ENCODE measurements at places on chromosomes 16 and 17.

- H3K4me3 ChIP-seq: no peak overlapping the region
- H3K27ac ChIP-seq: no peak overlapping the region
- no peak for DNase-seq
- no peaks in the 10 kb centered on the region for H3K27me3 ChIP-seq
- no peaks in the 10 kb centered on the region for H3K4me1 ChIP-seq
- no peaks in the 10 kb centered on the region for H3K36me3 ChIP-seq
Measured at GRCh38 chr17:10815319-10815718, 11.4 kb upstream of the TMEM238L start.

DNA sequence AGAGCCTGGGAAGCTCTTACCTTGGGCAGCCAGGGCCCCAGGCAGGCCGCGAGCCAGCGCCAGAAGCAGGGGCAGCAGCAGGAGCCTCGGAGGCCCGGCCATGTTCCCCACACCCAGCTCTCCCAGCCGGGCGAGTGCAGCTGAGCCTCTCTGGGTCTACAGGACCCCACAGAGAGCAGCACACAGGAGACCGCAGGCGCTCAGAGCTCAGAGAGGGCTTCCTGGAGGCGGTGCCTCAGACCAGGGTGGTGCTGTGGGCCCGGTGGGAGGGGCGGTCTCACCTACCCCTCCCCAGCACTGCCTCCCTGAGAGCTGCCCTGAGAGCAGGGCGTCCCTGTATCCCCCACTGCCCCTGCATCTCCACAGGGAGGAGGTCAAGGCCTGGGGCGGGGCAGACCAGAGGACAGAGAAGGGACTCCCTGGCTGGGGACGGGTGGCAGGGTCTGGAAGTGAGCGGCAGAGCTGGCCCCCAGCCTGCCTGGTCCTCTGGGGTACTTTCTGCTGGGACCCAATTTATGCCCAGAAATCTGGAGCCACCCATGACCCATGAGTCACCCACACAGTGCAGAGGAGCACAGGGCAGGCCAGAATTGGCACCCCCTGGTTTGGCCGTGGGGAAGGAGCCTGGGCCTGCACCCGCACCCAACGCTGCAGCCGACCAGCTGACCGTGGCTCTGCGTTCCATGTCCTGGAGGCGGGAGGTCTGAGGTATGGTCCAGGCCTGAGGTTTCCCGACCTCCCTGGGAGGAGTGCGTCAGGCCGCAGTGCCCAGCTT, at the start of gene CD7:
Gene CD7 (minus strand): TSS at position 215 of the 775 bp plus-strand sequence. CDS start 113 bp downstream, at position 102.
- peaks cover 16% of the 10 kb centered on the region for H3K36me3 ChIP-seq
- no peaks in the 10 kb centered on the region for H3K27me3 ChIP-seq
- peak within 1 kb of the TSS; percentile 95 for H3K4me3 ChIP-seq
- peak; percentile 62 for DNase-seq
- H3K4me1 ChIP-seq: peaks cover 10% of the 10 kb centered on the region

DNA sequence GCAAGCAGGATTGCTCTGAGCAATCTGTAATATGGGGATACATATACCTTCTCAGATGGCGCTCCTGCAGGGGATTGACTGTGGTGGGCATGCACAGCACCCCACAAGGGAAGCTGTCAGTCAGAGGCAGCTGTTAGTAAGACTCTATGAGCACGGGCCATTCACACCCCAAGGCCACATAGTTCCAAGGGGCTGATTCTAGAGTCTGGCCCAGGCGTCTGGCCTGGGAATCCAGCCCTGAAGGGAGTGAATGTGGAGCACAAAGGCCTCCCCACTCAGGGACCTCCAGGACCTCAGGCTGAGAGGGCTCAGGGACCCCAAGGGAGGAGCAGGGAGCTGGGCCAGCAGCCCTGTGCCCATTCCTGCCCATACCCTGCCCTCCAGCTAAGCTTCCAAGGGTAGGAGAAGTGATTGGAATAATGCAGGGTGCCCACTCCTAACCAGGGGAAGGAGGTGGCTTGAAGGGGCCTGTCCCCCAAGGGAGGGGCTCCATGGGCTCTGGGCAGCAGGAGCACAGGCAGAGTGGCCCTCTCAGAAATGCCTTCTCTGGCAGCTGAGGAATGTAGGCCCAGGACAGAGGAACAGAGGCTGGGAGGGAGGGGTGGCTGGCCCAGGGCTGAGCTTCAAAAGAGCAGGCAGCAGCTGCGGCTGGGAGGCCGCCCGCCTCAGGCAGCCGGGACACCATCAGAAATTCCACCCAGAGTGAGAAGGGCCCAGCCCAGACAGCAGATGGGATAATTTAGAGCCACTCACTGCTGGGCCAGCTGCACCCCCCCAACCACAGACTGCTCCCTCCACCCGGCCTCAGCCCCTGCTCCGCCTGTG, 48.9 kb upstream of the MRPS23 start:
- no peaks in the 10 kb centered on the region for H3K27me3 ChIP-seq
- H3K4me1 ChIP-seq: peaks cover 2% of the 10 kb centered on the region
- no peak for DNase-seq
- H3K27ac ChIP-seq: no peak overlapping the region
- H3K36me3 ChIP-seq: no peaks in the 10 kb centered on the region

DNA sequence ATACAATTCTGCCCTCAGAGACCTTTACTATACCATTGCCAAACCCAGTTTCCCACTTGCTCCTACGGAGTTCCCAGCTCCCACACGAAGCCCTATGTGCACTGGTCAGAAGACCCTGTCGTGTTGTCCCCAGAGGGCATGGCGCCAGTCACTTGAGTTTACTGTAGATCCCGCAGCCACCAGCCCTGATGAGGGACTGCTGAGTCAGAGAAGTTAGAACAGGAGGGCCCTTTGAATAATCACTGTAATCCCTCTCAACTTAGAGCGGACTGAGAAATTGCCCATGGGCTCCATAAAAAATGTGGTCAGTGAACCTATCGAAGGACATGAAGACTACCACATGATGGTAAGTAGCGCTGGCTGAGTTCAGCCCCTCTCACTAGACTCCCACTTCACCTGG, 9.2 kb downstream of the UBFD1 start:
- no peaks in the 10 kb centered on the region for H3K27me3 ChIP-seq
- no peak for DNase-seq
- no peaks in the 10 kb centered on the region for H3K4me1 ChIP-seq
- H3K27ac ChIP-seq: no peak overlapping the region

DNA sequence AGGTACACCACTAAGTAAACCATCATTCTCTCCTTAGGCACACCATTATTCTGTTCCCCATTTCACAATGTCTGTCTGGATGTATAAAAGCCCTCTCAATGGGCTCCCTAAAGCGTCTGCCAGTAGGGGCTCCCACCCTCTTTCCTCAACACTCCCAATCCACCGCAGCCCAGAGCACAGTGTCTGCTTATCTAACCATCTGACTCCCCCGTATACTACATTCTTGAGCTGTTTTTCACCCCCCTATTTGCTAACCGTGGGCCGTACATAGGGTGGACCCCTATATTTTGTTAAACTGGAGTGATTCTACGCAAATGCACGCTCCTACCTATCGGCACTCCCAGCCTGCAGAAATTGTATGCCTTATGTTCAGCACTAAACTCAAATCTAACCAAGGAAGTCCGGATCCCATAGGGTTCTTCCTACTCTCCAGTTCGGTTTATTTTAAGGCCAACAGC, 685 bp upstream of the PSMD3 start:
- peaks cover 13% of the 10 kb centered on the region for H3K36me3 ChIP-seq
- H3K4me1 ChIP-seq: peaks cover 13% of the 10 kb centered on the region
- H3K4me3 ChIP-seq: peak overlapping the region; percentile 62
- no peaks in the 10 kb centered on the region for H3K27me3 ChIP-seq
- no peak for DNase-seq

- H3K27me3 ChIP-seq: peaks cover 44% of the 10 kb centered on the region
- no peak for DNase-seq
- no peak overlapping the region for H3K4me3 ChIP-seq
- H3K36me3 ChIP-seq: no peaks in the 10 kb centered on the region
- no peaks in the 10 kb centered on the region for H3K4me1 ChIP-seq
Measured at GRCh38 chr17:36856222-36856621, 81.1 kb upstream of the LHX1 start.

GRCh38 chr17:80762076-80762475, 217.4 kb downstream of the RPTOR start:
- no peaks in the 10 kb centered on the region for H3K36me3 ChIP-seq
- H3K4me1 ChIP-seq: peaks cover 66% of the 10 kb centered on the region
- peak overlapping the region; percentile 57 for H3K27ac ChIP-seq
- no peaks in the 10 kb centered on the region for H3K27me3 ChIP-seq
- no peak for DNase-seq

DNA sequence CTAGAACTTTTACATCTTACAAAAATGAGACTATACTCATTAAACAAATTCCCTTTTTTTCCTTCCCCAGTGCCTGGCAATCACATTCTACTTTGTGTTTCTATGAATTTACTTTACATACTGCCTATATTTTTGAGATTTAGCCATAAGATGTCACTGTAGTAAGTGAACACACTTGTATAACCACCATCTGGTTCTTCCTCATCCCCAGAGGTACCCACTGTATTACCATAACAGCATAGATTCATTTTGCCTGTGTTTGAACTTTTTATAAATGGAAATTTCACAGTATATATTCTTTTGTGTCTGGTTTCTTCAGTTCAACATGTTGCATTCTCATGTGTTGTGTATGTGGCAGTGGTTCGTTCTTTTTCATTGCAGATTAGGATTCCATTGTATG, 15.8 kb downstream of the CYB5B start:
- no peaks in the 10 kb centered on the region for H3K36me3 ChIP-seq
- H3K4me3 ChIP-seq: no peak overlapping the region
- H3K27me3 ChIP-seq: no peaks in the 10 kb centered on the region

- H3K27ac ChIP-seq: no peak overlapping the region
- no peak overlapping the region for H3K4me3 ChIP-seq
- H3K4me1 ChIP-seq: no peaks in the 10 kb centered on the region
Measured at GRCh38 chr17:81126281-81127132, 38.8 kb upstream of the PVALEF start.

- no peak overlapping the region for H3K4me3 ChIP-seq
- H3K36me3 ChIP-seq: peaks cover 14% of the 10 kb centered on the region
- H3K4me1 ChIP-seq: peaks cover 46% of the 10 kb centered on the region
- no peak overlapping the region for H3K27ac ChIP-seq
- peaks cover 5% of the 10 kb centered on the region for H3K27me3 ChIP-seq
Measured at GRCh38 chr16:88809068-88809675, 2.6 kb downstream of the APRT start.

DNA sequence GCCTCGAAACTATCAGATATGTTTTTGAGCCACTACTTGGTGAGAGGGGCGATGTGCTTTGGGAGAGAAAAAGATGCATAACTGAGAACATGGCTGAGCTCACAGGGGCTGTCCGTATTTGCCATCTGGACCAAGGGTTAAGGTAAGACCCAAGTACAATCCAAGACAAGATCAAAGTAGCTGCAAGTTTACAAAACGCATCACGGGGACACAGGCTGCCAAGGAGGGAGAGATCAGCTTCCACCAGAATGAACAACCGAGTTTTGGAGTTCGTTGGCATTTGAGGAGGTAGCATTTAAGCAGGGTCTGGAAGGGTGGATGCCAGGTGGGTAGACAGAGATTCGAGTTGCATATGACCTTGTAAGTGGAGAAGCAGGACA, 2.2 kb downstream of the PITPNC1 start:
- H3K4me3 ChIP-seq: peak overlapping the region; percentile 82
- H3K27ac ChIP-seq: peak overlapping the region; percentile 73
- no peaks in the 10 kb centered on the region for H3K27me3 ChIP-seq
- no peak for DNase-seq

DNA sequence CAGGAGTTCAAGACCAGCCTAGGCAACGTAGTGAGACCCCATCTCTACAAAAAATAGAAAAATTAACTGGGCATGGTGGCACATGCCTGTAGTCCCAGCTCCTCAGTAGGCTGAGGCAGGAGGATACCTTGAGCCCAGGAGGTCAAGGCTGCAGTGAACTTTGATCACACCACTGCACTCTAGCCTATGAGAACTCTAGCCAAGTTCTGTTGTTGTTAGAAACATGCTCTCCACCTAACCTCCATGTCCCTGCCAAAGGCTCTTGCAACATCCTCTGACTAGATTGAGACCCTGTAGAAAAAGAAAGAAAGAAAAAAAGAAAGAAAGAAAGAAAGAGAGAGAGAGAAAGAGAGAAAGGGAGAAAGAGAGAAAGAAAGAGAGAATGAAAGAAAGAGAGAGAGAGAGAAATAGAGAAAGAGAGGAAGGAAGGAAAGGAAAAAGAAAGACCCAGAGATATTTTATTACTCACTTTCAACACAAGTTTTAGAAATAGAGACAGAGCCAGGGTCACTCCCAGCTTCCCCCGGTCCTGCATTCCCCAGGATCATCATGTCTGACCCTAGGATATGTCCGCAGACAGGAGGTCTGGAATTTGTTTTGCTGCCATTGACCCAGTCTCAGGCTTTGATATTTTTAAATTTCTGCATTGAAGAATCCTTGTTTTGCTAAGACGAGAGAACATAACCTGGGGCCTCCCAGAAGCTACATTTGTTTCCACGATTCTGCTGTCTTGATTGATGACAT, 376.5 kb upstream of the CDH5 start:
- no peak overlapping the region for H3K4me3 ChIP-seq
- peaks cover 3% of the 10 kb centered on the region for H3K27me3 ChIP-seq
- no peak overlapping the region for H3K27ac ChIP-seq
- DNase-seq: no peak

GRCh38 chr16:12298285-12298684, 321.8 kb downstream of the SNX29 start:
- DNase-seq: no peak
- no peaks in the 10 kb centered on the region for H3K4me1 ChIP-seq
- no peak overlapping the region for H3K27ac ChIP-seq
- no peak overlapping the region for H3K4me3 ChIP-seq
- no peaks in the 10 kb centered on the region for H3K27me3 ChIP-seq

GRCh38 chr16:19804538-19805323, 79.9 kb downstream of the GPRC5B start:
- DNase-seq: peak; percentile 28
- H3K27ac ChIP-seq: peak overlapping the region; percentile 21
- H3K27me3 ChIP-seq: no peaks in the 10 kb centered on the region
- no peaks in the 10 kb centered on the region for H3K36me3 ChIP-seq
- peaks cover 2% of the 10 kb centered on the region for H3K4me1 ChIP-seq
